ENCODE measurements at places on chromosomes 13 and 19.

GRCh38 chr19:17235971-17236777, 9.5 kb downstream of the NR2F6 start:
- no peak for DNase-seq

GRCh38 chr13:43865892-43866291, 13.6 kb downstream of the CCDC122 start:
- no peak for DNase-seq

DNA sequence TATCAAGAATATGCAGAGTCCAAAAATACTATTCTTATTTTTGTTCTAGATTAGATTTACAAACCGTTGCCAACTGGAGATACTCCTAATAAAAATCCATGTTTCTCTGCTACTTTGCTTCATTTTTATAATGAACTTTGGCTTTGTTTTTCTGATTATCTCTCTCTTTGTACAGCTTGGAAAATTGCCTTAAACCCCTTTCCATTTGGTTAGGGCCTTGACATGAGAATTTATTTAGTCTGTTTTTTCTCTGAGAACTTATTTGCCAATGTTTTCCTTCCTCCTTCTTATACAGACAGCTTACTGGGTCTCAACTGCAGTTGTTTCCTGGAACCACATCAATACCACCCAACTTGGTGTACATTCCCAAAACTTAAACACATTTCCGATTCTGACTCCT, 555.4 kb downstream of the SLITRK6 start:
- no peak for DNase-seq

- DNase-seq = no peak
These were observed 13.2 kb downstream of the RNF17 start for GRCh38 chr13:24777171-24777570.

DNA sequence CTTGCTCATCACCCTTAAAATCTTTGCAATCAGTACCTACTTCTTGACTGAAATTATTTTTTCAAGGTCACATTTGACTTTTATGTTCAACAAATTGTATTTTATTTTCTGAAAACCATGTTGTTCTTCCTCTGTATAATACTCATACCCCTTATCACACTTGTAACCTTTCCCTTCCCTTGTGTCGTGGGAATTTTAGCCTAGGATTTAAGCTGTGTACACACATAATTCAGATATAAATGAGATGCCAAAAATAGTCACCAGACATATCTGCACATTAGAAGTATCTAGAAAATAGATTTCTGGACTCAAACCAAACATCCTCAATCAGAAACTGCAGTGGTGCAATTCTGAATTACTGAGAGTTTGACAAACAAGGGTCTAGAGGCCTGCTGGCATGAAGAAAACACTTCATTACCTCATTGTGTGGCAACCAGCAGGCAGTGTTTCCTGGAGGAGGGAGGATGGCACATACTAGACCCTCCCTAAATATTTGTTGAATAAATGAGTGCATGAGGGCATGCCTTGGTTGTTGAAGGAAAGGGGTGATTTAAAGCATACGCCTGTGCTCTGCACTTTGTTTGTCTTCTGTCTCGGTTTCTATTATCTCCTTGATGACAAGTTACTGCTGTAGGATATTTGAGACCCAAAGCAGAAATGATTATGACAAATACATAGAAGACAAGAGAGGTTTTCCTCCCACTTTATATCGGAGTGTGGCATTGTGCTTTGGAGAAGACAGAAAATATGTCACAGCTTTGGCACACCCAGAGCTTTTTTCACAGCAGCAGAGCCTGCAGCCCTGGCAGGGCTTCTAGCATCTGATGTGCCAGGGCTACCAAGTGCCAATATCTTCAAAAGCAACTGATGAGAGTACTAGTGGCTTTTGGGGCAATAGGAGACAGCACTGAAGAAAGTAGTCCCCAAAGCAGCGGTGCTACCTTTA, 881.1 kb downstream of the PCDH9 start:
- DNase-seq = no peak

DNA sequence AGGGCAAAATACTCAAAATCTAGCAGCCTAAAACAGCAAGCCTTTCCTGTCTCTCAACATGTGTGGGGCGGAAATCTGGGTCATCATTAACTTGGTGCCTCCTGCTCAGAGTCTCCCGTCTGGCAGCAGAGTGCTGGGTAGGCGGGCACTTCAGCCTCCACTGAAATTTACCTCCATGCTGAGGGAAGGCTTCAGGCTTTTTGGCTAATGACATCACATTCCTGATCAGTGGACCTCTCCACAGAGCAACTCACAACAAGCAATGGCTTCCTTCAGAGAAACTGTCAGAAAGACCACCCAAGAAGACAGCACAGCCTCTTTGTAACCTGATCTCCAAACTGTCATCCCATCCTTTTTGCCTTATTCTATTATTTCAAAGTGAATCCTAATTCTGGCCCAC, 1109.0 kb downstream of the UQCRFS1 start:
- DNase-seq = no peak

DNA sequence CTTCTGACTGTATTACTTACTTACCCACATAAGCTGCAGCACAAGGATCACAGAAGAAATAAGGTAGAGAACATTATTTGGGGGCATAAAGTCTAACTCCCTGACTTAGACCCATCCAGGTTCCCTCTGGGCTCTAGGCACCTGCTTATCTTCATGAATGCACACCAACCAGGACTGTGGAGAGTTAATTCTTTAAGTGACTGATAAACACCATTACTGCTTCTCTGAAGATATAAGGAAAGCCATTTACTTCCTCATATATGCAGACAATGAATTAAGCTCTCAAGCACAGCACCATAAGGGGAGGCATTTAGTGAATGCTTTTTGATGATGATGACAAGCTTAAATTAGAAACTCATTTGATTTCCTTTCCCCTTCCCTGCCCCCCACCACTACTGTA, 22.5 kb downstream of the OBI1 start:
- no peak for DNase-seq

- DNase-seq = no peak
These were observed 26.2 kb upstream of the GPR12 start for GRCh38 chr13:26786651-26787295.

- no peak for DNase-seq
These were observed 187.6 kb downstream of the PCDH9 start for GRCh38 chr13:67042556-67042955.

DNA sequence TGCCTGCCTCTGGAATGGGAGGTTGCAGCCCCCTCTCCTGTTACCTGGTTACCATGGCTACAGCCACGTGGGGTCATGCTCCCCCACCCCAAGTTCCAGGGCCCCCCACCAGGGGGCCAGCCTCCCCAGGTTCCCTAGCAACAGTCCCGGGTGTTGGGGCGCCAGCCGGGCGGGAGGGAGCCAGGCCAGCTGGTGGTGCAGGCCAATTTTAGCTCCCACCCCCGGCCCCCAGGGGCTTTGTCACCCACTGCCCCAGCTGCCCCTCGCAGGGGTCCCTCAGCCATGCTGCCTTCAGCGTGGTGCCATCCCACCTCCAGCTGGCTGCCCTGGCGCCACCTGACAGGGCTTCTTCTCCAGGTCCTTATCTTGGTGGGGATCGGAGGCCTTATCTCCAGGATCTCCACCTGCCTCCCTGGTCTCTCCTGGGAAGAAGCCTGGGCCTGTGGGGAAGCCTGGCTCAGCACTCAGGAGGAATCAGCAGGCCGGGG, 3.0 kb downstream of the MARK4 start:
- no peak for DNase-seq

- no peak for DNase-seq
These were observed 4.3 kb downstream of the GDF15 start for GRCh38 chr19:18390065-18390907.

GRCh38 chr19:50723735-50724521, 764 bp downstream of the CLEC11A start:
- DNase-seq = no peak

GRCh38 chr19:55640043-55640576, 692 bp upstream of the ZNF580 start:
- DNase-seq = no peak

DNA sequence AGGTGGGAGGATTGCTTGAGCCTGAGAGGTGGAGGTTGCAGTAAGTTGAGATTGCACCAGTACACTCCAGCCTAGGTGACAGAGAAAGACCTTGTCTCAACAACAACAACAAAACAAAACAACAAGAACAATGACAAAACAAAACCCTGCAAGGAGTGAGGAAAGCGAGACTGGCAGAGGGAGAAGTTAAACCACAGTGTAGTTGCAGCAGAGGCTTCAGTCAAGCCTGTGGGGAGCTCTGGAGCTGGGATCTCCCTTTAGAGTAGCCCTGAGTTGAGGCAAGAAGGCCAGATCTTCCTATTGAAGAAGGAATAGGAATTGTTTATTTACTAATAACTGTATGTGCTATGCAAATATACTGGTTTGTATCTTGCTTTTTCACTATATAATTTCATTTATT, 25.3 kb upstream of the RNASEH2B start:
- DNase-seq = no peak

DNA sequence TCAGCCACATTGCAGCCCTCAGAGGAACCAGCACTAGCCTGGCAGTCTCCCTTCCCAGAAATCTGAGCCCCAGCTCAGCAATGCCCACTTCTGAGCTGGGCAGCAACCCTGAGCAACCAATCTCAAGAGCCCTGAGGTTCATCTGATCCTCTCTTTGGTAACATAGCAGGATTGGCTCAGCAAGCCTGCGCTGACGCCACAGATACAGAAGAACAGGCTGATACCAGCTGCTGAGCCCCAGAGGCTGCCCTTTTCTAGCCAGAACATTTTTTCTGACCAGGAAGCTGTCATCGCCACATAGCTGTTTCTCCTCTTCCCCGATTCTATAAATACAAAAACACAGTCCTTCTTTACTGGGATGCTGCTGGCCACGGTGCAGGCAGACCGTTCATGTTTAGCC, 59.8 kb downstream of the TRPM4 start:
- DNase-seq = no peak

- no peak for DNase-seq
These were observed 65.0 kb downstream of the MTUS2 start for GRCh38 chr13:28885181-28885580.

GRCh38 chr13:80726868-80727267, 385.9 kb upstream of the SPRY2 start:
- DNase-seq = no peak

- no peak for DNase-seq
These were observed 379.8 kb downstream of the DLEU7 start for GRCh38 chr13:50463719-50464118.

GRCh38 chr13:24187185-24187584, 26.7 kb downstream of the SPATA13 start:
- no peak for DNase-seq

GRCh38 chr19:28401739-28402424, 811.1 kb downstream of the UQCRFS1 start:
- no peak for DNase-seq

GRCh38 chr19:12752056-12752781, 628 bp downstream of the BEST2 start:
- no peak for DNase-seq

GRCh38 chr19:30563691-30564090, 191.5 kb downstream of the ZNF536 start:
- no peak for DNase-seq

DNA sequence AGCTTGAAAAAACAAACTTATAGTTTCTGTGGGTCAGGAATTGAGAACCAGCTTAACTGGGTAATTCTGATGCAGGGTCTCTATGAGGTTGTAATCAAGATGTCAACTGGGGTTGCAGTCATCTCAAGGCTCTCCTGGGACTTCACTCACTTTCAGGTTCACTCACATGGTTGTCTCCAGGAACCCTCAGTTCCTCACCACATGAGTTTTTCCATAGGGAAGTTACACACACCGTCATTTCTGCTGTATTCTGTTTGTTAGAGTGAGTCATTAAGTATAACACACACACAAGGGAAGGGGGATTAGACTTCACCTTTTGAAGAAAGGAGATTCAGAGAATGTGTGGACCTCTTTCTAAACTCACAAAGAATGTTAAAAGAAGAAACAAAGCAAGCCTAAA, 34.9 kb upstream of the MLNR start:
- no peak for DNase-seq

DNA sequence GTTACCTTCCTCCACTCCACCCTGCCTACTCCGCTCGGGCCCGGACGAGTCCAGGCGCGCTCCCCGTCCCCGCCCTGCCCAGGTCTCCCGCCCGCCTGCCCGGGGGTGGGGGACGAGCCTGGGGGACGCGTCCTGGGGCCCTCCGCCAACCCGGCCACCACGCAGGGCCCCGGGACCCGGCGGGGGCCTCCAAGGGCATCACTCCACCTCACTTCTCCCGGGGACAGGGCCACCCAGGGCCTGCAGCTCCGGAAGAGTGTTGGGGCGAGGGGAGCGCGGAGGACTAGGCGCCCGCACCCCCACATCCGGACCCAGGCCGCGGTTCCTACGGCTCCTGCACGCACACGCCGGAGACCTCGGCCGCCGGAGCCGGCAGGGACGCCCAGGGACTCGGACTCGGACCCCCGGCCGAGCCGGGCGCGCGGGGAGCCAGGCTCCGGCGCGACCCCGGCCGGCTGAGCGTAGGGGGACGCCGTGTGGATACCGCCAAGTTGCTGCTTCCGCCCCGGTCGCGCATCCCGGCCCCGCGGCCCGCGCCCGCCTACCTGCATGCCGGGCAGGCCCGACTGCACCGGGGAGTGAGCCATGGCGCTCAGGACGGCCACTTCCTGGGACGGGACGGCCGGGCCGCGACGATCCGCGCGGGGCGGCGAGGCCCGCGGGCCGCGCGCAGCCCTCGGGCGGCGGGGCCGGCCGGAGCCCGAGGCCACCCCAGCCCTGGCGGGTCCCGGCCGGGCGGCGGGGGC, 534 bp downstream of the STK24 start:
- DNase-seq = no peak

DNA sequence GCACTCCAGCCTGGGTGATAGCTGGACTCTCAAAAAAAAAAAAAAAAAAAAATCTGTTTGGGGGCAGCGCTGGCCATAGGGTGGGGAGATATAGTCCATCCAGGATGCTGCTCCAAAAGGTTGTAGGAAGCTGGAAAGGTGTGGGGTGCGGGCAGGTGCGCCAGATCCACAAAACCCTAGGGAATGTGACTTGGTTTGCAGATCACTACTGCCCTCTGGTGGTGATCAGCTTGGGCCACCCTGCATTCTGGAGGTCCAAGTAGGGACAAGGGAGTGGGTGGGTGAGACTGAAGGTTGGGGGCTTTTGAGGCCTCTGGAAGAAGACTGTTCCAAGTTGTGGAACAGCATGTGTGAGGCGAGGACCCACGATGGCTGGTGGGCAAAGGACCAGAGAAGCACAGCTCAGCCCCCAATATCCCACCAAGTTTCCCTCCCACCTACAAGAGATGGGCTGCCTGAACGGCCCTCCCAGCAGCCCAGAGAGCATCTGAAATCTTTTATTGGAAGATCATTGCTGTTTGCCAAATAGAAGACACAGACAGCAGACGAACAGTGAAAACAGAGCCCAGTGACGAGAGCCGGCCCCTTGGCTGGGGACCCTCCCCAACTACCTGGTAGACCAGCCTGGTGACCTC, 10.4 kb upstream of the TYK2 start:
- DNase-seq = peak; percentile 38

Data from stimulated activated CD8-positive, alpha-beta memory T cell treated with anti-CD3 and anti-CD28 coated beads, Interleukin-4, amount 100 ng/mL, for 1 hour (primary cell).